ENCODE measurements at places on chromosomes 1 and 21.

GRCh38 chr1:8015036-8015808 lies 10.9 kb downstream of the ERRFI1 start:
- DNase-seq = no peak

- DNase-seq = no peak
Observed at GRCh38 chr1:96414598-96414997, 307.0 kb upstream of the PTBP2 start.

DNA sequence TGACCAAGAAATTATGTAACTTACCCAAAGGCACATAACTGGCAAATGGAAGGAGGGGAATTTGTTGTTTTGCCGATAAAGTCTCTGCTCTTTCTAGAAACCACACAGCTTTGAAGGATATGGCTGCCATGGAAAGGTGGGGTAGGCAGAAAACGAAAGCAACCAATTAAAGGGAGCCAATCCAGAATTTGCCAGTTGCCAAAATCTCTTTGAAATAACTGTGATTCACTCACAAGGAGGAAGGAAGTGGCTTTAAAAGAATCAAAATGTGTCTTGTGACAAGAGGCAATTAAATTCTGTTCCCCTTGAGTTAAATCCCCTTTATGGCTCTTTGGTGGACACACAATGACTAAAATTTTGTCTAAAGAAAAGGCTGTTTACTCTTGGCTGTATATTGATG lies 61.2 kb upstream of the CCDC190 start:
- DNase-seq = no peak

GRCh38 chr1:17347769-17348592 lies 24.0 kb upstream of the PADI6 start:
- DNase-seq = no peak

DNA sequence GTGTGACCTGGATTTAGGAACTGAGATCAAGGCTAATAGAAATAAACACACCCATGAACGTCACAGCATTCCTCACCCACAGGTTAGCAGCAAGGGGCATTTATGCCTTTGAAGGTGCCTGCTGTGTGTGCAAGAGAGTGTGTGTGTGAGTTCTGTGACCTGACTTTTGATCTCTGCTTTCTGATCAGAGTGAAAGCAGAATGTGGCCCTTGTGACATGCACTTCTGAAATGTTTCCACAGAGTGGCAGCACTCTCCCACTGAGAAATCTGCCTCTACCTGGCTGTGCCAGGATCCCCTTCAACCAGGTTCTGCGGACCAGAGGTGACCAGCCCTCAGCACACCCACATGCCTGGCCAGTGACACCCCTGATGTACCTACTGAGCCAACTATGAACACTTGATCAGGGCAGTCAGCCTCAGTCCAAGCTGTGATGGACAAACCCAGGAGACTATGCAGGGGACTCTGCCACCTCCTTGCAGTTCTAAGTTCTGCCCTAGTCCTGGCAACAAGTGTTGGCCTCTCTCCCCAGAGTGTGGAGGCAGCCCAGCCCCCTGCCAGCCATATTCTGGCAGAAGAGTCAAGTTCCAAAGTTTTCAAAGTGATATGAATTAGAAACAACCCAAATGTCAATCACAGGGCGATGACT lies 41.0 kb downstream of the RXRG start:
- no peak for DNase-seq

DNA sequence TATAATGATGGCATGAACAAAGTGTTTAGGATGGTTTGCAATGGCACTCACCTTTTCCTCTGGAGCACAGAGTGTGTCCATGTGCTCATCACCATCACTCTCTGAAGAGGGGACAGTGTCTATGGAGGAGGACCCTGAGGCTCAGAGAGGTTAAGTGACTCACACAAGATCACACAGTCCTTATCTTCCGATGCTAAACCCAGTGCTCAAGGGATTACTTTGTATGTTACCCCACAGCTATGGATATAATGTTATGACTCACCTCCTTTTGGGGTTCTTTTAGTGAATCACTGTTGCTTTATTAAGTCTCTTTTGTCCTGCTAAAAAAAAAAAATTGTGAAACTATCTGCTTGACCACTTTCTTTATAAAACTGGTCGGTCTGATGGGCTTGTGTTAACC lies 67.6 kb downstream of the TENT5C start:
- no peak for DNase-seq

DNA sequence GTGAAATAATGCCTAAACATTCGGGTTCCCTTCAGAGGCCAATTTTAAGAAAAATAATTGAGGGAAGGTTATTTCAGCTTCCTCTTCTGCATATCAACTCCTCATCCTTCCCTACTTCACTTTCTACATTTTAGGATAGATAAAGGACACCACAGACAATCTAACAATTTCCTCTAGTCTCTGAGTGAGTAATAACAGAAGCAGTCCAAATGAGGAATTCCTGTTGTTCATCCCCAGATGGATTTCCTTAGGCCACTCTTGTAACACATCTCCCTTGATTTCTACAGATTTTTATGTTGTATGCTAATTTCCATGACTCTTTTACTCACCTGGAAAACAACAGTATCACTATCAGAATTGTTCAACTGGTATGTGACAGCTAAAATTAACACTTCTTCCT lies 87.7 kb upstream of the LYPLAL1 start:
- no peak for DNase-seq

- DNase-seq = no peak
Observed at GRCh38 chr1:162674034-162674608, 41.9 kb downstream of the DDR2 start.

- DNase-seq = no peak
Observed at GRCh38 chr1:167628741-167629515, 1.1 kb upstream of the RCSD1 start.

DNA sequence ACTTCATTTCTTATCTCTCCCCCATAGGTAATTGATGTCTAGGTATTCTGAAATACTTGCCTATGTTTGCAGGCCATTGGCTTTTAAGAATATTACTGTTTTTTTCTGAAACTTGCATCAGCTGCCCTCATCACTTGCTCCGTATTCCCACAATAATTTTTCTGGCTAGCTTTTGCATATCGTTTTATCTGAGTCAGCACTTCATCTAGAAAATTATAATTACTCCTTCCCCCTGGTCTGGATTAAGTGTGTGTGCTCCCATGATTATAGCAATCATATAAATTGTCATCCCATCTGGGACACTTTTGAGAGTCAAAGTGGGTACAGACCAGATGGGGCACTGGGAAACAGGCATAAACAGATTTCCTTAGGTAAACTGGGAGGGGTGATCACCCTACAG lies 583.2 kb upstream of the B3GALT2 start:
- DNase-seq = no peak

DNA sequence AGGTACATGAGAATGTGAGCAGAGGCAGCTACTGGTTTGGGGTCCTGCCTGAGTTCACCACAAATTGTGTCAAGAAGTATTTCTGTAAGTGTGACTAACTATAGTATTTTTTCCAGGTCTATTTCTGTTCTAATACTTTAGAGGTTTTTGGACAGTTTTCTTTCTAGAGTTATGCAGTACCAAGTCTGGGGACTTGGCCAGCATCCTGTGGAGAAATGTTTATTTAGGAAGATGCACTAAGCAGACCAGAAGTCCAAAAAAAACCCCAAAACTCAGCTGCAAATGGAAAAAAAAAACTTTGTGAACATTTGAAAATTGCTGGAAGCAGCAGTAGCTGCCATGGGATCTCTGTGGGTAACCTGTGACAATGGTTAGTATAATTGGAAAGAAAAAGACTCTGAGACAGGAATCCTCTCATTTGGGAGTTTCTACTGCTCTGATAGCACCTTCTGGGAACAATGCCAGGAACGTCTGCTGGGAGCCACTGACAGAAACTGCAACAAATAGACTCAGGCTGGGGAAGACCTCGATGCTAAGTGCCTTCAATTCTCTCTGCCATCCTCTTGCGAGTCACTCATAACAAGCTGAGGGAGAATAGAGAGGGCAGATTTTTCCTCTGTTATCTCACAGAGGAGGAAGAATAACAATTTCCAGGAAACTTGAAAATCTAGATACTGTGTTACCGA lies 37.6 kb downstream of the OR10R2 start:
- no peak for DNase-seq

DNA sequence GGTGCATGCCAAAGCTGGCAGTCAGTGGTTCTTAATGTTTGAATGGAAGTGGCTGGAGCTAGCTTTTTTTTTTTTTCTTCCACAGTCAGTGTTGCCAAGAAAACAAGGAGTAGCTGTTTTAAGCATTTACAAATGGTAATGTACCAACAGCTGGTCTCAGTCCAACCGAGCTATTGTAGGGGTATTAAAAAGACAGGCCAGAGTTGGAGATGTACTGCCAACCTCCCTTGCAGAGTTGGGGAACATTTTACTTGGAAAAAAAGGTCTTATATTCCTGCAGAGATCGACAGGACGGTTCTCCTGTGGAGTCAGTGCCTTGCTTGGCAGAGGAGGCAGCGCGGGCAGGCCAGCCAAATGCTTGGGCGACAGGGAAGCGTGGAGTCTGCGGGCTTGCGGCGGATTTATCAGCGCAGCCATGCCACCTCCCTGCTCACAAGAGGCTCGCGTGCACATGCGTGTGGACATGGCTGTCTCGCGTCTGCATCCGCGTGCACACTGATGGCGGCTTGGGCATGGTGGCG lies 338.1 kb downstream of the RPS6KC1 start:
- DNase-seq = no peak
